ENCODE measurements at places on chromosomes 7 and 10.

DNA sequence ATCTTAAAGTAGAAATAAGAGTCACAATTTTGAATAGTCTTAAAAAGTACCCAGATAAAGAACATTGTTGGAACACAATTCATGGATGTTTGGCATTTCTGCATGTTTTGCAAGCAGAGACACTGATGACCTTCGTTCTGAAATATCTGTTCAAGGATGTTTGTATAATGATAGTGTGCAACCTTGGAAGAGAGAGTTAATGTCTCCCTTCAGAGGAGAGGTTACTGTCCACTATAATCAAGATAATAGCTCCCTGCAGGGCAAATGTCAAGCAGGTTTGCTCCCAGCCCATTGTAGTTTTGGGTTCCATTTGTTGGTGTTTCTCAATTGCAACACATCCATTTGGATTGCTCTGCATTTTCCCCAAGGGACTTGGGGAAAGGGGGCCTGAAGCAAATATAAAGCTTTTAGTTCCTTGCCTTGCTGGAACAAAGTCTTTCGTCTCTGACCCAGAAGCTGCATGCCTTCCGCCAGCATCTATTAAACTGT lies 45.2 kb downstream of the COL1A2 start:
- DNase-seq: no peak

GRCh38 chr7:127189886-127190285 lies 62.9 kb downstream of the GRM8 start:
- DNase-seq: no peak

- no peak for DNase-seq
Observed at GRCh38 chr10:128642023-128642422, 515.8 kb upstream of the MKI67 start.

DNA sequence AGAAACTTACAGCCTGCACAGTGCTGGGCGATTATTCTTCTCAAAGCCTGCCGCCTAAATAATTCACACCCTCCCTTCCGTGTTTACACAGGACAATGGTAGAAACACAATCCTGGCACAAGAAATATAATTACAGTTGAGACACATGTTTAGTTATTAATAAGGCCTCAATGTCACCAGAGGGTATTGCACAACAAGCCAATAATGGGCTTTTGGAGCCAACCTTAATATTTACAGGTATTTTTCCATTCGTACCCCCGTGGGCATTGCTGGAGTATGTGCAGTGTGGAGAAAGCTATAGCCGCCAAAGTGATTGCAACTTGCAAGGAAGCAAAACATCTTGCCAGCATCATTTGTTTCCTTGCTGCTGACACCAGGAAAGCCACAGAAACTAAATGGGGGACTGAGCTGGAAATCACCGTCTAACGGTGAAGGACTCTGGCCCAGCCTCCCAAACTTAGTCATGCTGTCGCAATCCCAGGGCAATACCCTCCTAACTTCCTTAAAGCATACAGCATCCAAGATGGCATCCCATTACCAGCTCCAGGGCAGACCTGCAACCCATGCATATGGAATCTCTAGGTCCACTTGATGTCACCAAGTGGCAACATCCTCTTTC lies 8.6 kb downstream of the CALN1 start:
- no peak for DNase-seq

DNA sequence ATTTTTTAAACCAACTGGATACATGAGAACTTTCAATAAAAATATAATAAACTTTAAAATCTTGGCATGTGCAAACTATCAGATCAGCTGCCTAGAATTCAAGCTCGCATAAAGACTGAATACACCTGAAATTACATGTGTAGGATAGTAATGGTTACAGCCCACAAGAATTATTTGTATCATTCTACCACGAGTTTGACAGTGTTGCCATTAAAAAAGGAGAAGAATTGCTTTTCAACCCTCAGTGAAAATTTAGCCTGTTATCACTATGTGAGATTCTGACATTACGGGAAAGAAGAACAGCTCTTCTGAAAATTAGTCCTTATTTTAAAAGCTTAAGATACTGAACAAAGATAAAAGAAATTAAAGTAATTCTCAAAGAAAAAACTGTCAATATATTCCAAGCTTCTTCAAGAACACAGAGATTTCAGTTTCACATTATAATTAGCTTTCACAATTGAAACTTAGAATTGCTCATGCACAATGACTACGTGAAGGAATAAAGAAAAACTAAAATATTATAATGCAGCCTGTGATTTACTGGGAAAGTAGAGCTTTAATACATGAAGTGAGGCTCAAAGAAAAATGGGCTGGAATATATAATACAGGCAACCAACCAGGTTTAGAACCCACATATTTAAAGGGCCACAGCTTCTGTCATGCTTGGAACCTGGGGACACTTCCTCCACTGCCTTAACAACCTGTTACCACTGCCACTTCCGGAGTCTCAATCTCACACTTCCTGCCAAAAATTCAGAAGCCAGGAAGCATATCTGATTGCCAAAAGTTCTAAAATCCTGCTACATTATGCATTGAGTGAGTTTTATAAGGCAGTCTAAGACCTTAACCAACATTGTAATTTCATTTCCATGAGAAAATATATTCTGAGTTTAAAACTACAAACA lies 23.2 kb downstream of the TPK1 start:
- no peak for DNase-seq

- no peak for DNase-seq
Observed at GRCh38 chr10:63633677-63634487, 112.7 kb downstream of the REEP3 start.

DNA sequence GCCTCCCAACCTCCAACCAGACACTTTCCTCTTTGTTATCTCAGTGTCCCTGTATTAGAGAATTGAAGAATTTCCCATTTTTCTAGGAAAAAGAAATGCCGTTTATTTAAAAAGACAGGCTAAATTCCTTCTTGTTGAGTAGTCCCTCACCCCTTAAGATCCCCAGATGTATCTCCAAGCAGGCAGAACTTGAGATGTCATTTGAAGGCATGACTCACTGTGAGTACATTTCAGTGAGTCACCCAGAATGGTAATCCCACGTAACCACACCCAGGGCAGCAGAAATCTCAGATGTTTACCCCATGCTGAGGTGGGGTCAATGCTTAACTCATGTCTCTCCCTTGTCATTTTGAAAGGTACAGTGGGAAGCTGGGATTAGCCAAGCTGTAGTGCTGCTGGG lies 4.4 kb downstream of the ZNF655 start:
- no peak for DNase-seq

DNA sequence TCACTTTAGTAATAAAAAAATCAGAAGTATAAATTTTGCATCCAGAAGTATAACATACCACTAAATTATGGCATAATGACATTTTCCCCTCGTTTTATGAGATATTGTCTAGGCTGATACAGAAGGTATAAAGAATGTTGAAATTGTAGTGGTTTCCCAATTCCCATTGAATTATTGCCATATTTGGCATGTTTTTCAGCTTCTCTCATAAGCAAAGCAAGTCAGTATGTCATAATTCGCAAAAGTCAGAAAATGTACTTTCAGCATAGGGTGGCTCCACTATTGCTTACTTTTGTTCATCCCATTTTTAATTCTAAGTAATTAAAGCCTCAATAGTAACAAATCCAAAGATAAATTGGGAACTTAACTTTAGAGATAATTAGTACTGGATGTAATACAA lies 19.7 kb upstream of the PTPRZ1 start:
- DNase-seq: no peak

DNA sequence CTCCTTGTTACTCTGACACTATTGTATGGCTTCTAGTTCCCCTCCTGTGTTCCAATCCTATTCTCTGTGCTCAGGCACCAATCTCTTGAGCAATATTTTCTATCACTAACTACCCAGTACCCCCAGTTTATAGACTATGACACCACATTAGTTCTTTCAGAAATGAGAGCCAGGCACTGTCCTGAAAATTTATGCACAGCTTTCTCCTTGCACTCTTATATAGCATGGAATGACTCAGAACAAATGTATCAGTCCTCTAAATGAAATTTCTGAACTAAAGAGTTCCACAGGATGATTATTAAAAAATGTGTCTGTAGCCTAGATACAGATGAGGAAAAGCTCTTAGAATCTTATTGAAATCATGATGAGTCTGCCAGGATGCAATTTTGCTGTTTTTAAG lies 489.9 kb downstream of the XPNPEP1 start:
- DNase-seq: no peak
